ENCODE measurements at places on chromosomes 11 and 22.
A peak's percentile ranks its signal among the peaks of the same experiment; 100 is the strongest.

DNA sequence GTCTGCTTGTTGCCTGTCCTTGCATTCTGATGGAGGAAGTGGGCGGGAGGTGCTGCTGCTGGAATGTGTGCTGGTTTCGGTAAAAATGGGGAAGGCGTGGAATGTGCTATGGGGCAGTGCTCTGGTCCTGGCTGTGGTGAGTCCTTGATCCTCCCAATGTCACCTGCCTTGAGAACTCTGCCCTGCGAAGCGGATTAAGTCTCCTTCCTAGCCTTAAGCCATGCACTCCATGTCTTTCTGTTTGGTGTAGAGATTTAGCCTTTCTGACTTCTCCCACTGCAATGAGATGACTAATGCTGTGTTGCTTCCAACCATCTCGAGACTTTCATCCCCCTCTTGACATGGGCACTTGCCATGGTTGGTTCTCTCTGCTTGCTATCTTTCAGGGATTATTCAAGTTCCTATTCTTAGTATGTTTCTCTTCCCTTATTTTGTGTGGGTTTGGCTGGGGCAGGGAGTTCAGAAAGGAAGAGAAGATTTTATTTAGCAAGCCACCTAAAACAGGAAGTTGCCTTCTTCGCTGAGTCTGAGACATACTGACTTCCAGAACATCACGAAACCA, 687.9 kb downstream of the NTM start:
- no peak for DNase-seq

DNA sequence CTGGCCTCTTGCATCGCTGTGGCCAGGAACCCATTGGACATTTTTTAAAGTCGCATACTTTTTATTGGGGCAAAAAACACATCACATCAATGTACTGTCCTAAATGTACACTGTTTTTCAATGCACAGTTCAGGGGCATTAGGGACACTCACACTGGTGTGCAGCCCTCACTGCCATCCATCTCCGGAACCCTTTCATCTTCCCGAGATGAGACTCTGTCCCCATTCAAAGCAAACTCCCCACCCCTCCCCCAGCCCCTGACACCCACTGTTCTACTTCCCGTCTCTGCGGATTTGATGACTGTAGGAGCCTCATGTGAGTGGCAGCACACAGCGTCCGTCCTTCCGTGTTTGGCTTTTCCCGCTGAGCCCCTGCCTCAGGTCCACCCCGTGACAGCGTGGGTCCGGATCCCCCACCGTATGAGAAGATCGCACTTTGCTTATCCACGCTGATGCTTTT, 41.8 kb upstream of the TH start:
- peak; percentile 9 for DNase-seq

DNA sequence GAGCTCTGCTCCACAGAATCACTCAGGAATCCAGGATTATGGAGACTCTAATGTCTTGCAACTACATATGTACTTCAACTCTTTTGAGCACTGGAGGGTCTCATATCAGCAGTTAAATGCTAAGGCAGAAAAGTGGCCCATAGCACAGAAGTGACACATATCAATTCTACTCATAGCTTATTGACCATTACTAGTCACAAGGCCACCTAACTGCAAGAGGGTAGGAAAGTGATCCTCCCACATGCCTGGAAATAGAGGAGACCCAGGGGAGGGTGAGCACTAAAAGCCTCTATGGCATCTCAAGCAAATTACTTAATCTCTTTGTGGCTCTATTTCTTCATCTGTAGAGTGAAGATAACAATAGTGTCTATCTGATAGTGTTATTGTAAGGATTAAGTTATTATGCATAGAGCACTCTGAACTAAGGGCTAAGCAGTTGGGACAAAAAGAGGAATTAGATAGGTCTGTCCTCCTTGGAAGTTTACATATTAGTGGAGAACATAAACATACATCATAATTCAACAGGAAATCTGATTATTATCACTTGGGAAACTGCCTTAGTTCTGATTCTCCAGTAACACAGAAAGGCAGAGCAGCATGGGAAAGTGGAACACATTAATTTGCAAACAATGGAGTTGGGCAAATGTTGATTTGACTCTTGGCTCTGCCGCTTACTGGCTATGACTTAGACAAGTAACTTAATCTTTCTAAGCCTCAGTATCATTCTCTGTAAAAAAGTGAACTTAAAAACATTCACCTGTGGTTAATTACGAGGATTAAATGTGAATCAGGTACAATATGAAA, 25.1 kb upstream of the USP47 start:
- no peak for DNase-seq

DNA sequence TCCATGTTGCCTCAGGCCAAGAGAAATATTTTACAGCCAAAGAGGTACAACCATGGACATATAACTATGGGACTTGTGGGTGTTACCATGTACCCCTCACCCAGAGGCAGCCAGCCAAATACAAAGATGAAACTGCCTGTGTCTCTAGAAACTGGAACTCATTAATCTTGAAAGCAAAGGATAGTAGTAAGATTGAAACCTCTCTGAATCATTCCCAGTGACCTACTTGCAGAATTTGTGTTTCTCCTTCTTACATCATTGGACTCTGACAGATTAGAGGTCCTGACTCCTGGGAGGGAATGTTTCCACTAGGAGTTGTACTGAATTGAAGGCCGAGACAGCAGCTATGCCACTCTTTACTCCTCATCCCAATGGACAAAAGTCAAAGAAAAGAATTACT, 257.4 kb upstream of the UBASH3B start:
- no peak for DNase-seq

GRCh38 chr11:35675901-35676610, 13.5 kb downstream of the TRIM44 start:
- DNase-seq, result no peak

DNA sequence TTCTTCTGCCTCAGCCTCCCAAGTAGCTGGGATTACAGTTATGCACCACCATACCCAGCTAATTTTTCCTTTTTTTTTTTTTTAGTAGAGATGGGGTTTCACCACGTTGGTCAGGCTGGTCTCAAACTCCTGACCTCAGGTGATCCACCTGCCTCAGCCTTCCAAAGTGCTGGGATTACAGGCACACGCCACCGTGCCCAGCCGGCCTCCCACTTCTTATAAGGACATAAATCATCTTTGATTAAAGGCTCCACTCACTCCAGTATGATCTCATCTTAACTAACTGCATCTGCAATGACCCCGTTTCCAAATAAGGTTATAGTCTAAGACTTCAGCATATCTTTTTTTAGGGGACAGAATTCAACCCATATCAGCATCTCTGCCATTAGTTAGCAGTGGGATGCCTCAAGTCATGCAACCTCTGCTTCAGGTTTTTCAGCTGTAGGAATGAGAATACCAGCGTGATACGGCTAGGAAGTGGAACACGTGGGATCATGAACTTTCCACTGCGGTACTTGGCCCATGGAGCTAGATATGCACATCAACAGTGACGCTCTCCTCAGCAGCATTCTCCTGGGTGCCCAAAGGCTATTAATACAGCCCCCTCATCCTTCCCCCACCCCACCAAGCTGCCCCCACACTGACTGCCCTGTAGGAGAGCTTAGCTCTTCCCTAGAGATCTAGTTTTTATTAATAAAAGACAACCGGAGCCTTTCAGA, 41.4 kb downstream of the MCHR1 start:
- no peak for DNase-seq

GRCh38 chr22:19149047-19149883, 827 bp downstream of the GSC2 start:
- peak; percentile 50 for DNase-seq

- DNase-seq, result no peak
Observed at GRCh38 chr22:42389143-42389542, 43.1 kb downstream of the NFAM1 start.

- DNase-seq, result no peak
Observed at GRCh38 chr22:35914665-35915476, 113.8 kb downstream of the RBFOX2 start.

- DNase-seq, result peak; percentile 27
Observed at GRCh38 chr22:28674121-28674563, 5.5 kb downstream of the TTC28 start.

DNA sequence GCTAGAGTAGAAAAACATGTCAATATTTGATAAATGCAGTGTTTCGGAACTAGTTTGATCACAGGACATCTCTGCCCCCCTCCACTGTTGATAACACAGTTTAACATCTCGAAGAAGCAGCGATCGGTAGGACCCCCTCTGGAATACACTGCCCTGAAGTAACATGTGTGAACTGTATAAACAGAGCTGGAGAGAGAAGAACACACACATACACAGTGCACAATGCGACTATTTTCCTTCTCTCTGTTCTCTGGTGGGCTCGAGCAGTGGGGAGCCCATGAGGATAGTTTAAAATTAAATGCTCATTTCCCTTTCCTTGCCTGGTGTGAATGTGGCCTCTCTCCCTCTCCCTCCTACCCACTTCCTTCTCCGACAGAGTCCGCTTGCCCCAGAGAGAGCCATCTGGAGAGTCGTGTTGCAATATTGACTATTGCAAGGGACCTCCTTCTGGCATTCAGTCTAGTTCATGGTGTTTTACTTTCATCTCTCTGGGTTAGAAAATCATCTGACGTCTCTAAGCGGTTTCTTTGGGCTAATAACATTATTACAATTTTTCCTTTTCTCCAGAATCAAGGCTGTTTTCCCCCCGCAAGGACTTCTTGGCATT, 51.6 kb upstream of the BARX2 start:
- DNase-seq, result no peak

DNA sequence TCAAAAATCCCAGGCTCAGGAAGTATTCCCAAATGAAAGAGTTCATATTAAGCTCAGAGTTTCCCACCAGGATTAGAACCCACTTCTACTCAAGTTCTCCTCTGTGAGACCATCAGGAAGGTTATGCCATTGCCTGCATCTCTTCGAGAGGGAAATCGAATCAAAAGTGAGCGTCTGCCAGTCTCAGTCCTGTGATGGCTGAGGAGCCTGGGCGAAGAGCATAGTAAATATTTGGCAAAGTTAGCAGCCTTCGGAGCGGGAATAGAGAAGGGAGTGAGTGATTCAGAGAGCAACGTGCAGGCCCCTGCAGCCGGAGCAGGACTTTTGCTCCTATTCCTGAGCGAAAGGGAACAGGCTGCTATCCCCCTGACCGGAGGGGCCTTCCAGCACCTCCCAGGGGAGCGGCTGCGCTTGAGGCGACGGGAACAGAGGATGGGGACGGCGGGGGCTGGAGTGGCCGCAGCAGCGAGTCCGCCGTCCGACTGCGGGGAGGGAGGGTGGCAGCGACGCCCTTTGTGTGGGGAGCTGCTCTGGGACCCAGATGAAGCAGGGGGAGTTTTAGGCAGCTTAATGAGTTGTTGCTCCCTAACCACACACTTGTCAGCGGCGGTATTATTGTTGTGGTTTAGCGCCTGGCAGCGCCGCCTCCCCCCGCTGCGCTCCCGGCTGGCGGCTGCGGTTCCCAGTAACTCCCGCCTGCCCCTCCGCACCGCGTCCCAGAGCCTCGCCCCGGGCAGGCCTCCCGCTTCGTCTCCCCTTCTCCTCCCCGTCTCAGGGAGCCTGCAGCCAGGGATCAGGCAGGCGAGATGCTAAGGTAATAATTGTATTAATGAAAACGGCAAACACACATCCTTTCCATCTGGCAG, 21.7 kb upstream of the NRGN start:
- peak; percentile 13 for DNase-seq

DNA sequence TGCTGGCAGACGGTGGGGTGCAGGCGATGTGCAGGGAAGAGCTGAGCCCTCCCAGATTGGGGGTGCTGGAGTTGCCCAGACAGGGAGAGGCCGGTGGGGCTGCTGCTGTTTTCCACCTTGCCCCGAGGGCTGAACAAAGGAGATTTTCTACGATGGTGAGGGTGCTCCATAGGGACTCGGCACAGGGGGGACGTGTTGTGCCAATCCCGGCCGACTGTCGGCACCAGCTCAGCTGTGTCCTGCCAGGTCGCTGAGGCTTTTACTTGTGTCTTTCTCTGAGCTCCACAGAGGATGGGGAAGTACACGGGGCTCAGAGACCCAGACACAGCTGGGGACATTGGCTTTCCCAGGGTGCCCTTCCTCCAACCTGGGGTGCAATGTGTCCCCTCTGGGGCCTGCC, 816.8 kb downstream of the BRD1 start:
- DNase-seq, result no peak

- DNase-seq, result no peak
Observed at GRCh38 chr11:967995-968751, 42.5 kb downstream of the AP2A2 start.

GRCh38 chr22:30183271-30183670, 63.3 kb downstream of the LIF start:
- no peak for DNase-seq

GRCh38 chr11:82012276-82012675, 721.4 kb downstream of the FAM181B start:
- DNase-seq, result no peak

GRCh38 chr11:40787224-40787623, 672.2 kb downstream of the LRRC4C start:
- no peak for DNase-seq

DNA sequence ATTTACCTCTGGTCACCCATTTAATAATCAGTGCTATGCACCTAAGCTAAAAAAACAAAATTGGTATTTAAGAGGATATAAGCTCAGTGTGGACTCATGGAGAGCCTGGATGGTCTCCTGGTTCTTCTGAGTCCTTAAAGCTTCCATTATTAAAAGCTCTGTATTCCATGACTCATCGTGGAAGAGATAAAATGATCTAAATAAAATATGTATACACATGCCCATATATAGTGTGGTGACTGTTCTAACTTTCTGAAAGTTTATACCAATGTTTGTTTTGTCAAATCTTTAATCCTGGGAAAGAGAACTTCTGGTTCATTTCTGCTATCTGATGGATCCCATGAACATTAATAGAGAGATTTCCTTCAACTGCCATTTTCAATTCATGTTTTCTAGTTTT, 375.9 kb downstream of the GUCY1A2 start:
- no peak for DNase-seq

DNA sequence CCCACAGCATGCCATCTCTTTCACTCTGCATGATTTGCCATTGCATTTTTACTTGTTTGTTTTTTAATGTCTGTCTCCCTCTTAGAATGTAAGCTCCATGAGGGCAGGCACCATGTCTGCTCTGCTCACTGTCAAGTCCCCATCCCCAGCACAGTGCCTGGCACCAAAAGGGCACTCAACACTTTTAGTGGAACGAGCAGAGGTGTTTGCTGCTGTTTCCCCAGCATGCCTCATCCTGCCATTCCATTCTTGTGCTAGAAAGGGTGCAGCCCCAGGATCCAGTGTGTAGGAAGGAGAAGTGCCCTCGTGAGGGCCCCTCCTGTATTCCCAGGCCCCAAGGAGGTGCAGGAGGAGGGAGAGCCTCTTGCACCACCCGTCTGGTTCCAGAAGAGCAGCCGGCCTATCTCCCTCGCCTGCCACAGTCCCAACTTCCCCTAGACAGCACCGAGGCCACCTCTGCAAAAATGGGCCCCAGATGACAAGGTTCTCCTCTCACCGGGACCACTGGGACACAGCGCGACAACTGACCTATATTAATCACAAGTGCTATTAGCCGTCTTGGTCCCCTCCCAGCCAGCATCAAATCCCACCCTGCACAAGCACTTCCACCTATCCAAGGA, 33.3 kb upstream of the CACNG2 start:
- DNase-seq, result no peak

DNA sequence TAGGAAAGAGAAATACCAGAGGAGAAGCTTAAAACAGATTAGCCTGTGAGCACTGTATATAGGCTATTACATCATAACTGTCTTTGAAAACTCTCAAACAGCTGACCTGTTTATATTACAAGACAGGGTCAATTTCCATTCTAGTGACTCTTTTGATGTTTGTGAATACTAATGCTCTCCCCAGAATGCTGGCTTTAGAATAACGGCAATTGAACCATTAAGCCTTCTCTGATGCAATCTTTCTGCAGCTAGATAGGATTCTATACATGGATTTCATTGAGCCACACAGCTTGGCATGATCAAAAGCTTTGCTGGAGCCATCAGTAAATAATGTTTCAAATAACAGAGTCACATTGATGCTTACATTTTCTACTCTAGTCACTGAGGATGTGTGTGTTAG, 122.7 kb upstream of the FAT3 start:
- DNase-seq, result no peak

- DNase-seq, result no peak
Observed at GRCh38 chr22:23501708-23502107, 78.4 kb downstream of the IGLL1 start.
